ENCODE measurements at places on chromosomes 12 and 14. TPM values are rescaled to one million over a fixed set of nuclear protein-coding genes. Genes with fewer than 3 reads are reported as not detected.

Gene COPS7A
- 36.8 TPM for polyA plus RNA-seq

Gene RERGL
- not detected for polyA plus RNA-seq

Gene MAP3K9
- polyA plus RNA-seq, result 5.3 TPM

Gene RNASE3
- not detected for polyA plus RNA-seq

Gene ANGEL1
- 20.7 TPM for polyA plus RNA-seq

Gene ANKS1B
- polyA plus RNA-seq, result not detected

Gene TRPV4
- polyA plus RNA-seq, result not detected

Gene DPF3
- 6.0 TPM for polyA plus RNA-seq

Gene NGB
- polyA plus RNA-seq, result not detected

Gene AQP6
- polyA plus RNA-seq, result not detected

Gene MYF5
- polyA plus RNA-seq, result not detected

Gene GRIN2B
- polyA plus RNA-seq, result not detected

Gene TSHR
- polyA plus RNA-seq, result not detected

Gene MLH3
- polyA plus RNA-seq, result 8.4 TPM

Gene A2M
- polyA plus RNA-seq, result not detected

Gene TPH2
- not detected for polyA plus RNA-seq

Gene CLEC2A
- not detected for polyA plus RNA-seq

Gene SLC4A8
- polyA plus RNA-seq, result 0.53 TPM

Gene HIGD1C
- polyA plus RNA-seq, result 1.4 TPM

Gene TAS2R8
- not detected for polyA plus RNA-seq

Gene CCDC92
- polyA plus RNA-seq, result 27.8 TPM

Gene PTCSC3
- polyA plus RNA-seq, result not detected

Gene CLEC6A
- not detected for polyA plus RNA-seq

Gene CCDC177
- not detected for polyA plus RNA-seq

Gene ACOT6
- polyA plus RNA-seq, result not detected

Gene FAM222A
- 0.10 TPM for polyA plus RNA-seq

Gene KRT72
- not detected for polyA plus RNA-seq

Gene SPIC
- polyA plus RNA-seq, result not detected

Gene HOXC6
- not detected for polyA plus RNA-seq

Gene ACSS3
- polyA plus RNA-seq, result not detected
